ENCODE measurements at places on chromosomes 4 and X.

- DNase-seq = no peak
Observed at GRCh38 chr4:139672732-139673131, 7.1 kb downstream of the MGST2 start.

GRCh38 chrX:13043138-13043537 is 1.3 kb downstream of the FAM9C start:
- DNase-seq = no peak

DNA sequence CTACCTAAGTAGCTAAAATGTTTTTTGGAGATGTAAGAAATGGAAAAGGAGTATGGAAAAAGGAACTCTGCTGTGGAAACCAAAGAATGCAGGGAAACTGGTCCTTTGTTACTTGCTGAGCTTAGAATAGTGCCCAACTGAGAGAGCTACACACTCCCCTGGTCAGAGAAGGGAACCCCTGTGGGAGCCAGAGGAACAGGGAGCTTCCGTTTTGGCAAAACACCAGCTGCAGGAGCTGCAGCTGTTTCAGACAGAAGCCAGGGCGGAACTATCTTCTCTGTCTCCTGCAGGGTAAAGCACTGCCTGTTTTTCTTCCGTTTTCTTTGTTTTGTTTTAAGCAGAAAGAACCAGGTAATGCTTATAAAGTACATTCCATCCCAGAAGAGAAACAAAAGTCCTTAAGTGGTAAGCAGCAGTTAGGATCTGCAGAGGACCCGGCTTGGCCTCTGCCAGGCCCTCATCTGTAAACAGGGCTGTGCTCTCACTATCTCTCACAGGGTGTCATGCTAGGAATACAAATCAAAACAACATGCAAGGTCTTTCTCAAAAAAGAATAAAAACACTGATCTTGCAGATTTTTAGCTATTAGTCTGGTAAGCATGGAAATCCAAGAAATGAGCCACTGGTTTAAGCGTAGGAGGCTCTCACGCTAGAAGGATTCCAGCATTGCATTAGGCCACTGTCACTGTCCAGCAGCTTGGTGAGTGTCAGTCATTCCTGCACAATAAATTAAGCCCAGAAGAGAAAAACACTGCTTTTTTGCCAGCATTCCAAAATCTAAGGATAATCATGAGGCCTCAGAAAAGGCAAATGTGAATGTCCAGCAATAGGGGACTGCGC is 76.1 kb downstream of the CHST7 start:
- no peak for DNase-seq

DNA sequence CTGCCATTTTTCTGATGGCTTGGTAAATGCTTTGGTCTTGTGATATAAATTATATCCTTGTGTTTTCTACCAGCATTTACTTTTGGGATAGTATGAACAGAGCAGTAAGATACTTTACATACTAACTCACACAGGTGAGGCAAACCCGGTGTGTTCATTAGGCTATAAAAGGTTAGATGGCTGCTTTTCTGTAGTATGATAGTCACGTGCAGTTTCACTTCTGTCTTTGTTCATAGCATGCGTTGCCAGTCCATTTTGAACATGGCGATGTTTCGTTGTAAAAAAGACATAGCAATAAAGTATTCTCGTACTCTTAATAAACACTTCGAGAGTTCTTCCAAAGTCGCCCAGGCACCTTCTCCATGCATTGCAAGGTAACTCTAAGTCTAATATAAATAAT is 88.4 kb downstream of the KLHL8 start:
- DNase-seq = no peak

- DNase-seq = no peak
Observed at GRCh38 chrX:8728932-8729535, 2.9 kb downstream of the ANOS1 start.

- DNase-seq = no peak
Observed at GRCh38 chr4:3366893-3367775, 74.3 kb downstream of the RGS12 start.

- DNase-seq = no peak
Observed at GRCh38 chrX:108097380-108097779, 5.8 kb downstream of the ATG4A start.

- DNase-seq = no peak
Observed at GRCh38 chr4:73315091-73315490, 56.5 kb upstream of the ANKRD17 start.

DNA sequence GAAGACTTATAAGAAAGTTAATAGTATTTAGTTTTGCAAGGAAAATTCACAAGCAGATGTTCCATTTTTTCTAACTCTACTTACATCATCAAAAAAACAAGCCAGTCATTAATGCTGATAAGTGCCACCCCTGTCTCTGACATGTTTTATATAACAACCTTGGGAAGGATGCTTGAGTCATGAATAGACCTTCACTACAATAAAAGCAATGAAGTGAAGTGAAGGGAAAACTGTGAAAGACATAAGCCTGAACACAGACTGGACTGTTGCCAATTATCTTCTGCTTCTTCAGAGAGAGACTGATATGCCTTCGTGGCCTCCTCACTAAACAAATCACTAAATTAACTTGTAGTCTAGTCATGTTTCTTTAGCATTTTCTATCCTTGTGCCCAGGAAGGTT is 353.2 kb downstream of the PDHA2 start:
- no peak for DNase-seq

DNA sequence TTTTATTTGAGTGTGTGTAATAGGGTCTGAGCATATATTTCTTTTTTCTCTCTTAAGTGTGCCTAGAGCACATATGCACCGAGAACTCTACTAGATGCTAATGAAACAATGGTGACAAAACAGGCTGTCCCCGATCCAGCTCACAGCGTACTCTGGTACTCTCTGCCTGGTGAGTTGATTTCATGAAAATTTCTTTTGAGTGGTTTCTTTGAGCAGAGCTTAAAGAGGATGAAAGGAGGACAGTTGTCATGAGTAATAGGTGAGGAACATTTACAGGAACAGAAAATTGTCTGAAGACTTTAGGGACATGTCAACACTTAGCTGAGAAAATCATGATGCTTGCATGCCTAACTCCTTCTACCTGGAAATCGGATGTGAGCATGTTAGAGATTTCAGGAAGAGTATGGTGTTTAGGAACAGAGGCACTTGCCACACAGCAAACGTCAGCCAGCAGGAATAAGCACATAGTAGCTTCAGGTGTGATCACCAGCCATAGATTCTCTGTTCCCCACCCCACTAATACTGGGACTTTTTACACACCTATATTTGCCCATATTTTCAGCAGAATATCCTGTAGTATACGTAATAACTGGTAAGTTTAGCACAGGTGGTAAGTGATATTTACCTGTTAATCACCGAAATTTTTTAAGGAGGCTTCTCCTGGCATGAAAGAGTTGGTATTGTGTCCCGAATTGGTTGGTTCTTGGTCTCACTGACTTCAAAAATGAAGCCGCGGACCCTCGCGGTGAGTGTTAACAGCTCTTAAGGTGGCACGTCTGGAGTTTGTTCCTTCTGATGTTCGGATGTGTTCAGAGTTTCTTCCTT is 111.1 kb downstream of the ZNF330 start:
- no peak for DNase-seq

DNA sequence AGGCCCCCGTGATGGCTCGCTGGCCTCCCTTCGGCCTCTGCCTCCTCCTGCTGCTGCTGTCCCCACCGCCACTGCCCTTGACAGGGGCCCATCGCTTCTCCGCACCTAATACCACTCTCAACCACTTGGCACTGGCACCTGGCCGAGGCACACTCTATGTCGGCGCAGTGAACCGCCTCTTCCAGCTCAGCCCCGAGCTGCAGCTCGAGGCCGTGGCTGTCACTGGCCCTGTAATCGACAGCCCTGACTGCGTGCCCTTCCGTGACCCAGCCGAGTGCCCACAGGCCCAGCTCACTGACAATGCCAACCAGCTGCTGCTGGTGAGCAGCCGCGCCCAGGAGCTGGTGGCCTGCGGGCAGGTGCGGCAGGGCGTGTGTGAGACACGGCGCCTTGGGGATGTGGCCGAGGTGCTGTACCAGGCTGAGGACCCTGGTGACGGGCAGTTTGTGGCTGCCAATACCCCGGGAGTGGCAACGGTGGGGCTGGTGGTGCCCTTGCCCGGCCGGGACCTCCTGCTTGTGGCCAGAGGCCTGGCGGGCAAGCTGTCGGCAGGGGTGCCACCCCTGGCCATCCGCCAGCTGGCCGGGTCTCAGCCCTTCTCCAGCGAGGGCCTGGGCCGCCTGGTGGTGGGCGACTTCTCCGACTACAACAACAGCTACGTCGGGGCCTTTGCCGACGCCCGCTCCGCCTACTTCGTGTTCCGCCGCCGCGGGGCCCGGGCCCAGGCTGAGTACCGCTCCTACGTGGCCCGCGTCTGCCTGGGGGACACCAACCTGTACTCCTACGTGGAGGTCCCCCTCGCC is 3.0 kb downstream of the PLXNB3 start:
- no peak for DNase-seq

- DNase-seq = no peak
Observed at GRCh38 chr4:114653675-114654074, 55.1 kb downstream of the UGT8 start.

GRCh38 chr4:38611676-38612075 is 52.3 kb upstream of the KLF3 start:
- no peak for DNase-seq

- DNase-seq = no peak
Observed at GRCh38 chr4:145155268-145155870, 25.0 kb downstream of the OTUD4 start.

GRCh38 chr4:30536231-30536630 is 183.9 kb upstream of the PCDH7 start:
- DNase-seq = no peak

DNA sequence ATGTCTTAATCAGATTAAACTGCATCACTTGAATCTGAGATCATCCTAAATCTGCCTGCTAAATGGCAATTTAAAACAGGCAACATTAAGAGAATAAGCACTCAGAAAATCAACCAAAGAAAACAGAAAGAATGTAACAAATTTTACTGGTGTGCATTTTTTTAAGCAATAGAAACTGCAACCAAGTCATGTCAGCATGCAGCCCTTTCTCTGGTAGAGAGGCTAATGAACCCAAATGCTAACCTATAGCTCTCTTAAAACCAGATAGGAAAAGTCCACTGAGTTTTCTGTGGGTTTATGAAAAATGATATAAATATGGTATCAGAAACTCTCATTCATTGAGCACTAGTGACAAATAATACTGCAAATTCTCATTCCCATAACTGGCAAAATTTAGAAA is 35.6 kb downstream of the COL25A1 start:
- DNase-seq = no peak

GRCh38 chr4:153266988-153267387 is 62.7 kb downstream of the TRIM2 start:
- no peak for DNase-seq

GRCh38 chr4:121860121-121860520 is 10.2 kb downstream of the BBS7 start:
- no peak for DNase-seq

DNA sequence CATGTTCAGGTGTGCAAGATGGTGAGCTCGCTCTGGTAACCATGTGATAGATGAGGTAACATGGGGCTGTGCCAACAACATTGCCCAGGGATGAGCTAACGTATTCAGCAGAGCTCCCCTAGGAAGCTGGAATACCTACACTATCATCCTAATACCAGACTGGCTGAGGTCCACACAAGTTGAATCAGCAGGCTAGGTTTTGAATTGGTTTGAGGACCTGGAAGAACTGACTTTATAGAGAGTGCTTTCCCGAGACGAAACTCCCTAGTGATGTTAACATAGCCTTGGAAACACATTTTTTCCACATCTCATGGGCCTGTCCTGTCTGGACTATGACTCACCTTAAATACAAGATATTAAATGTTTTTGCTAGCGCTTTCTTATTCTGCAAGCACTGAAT is 56.7 kb downstream of the IGFBP7 start:
- no peak for DNase-seq

DNA sequence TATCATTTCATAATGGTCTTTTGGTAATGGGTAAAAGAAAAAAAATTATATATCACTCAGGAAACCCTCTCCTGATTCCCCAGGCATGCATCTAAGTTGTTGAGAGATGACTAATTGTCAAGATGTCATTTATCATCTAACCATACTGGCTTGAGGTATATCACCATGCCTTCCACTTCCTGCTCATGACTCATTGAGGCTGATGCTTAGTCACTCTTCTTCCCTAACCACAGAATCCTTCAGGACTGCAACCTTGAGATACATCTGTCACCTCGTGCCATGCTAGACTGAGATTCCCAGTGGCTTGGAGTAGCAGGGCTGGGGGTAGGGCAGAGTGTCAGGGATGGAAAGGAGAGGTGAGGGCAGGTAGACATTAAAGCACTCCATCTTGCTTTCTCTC is 782.5 kb upstream of the INTU start:
- no peak for DNase-seq

- DNase-seq = no peak
Observed at GRCh38 chr4:123553733-123554637, 157.4 kb downstream of the SPRY1 start.

DNA sequence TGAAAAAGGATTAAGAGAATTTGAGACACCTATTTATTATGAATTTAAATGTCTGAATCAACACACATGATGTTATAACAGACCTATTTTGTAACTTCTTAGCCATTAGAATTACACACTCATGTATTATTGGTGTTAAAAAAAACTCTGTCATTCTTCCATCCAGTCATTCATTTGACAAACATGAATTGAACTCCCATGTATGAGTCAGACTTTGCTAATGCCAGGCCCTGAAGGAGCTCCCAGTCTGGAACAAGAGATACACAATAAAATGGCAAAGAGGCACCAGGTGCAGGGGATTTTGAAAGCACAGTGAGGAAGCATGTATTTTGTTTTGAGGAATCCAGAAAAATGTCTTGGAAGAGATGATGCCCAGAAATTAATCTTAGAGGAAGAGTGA is 87.7 kb upstream of the EFHC2 start:
- no peak for DNase-seq

GRCh38 chr4:143017210-143017609 is 167.5 kb upstream of the USP38 start:
- no peak for DNase-seq

- no peak for DNase-seq
Observed at GRCh38 chrX:139201924-139202323, 328.6 kb upstream of the F9 start.

GRCh38 chr4:171524903-171525302 is 288.3 kb upstream of the GALNTL6 start:
- no peak for DNase-seq

GRCh38 chr4:6354119-6354518 is 84.5 kb downstream of the WFS1 start:
- DNase-seq = no peak

- DNase-seq = no peak
Observed at GRCh38 chrX:79169484-79169883, 25.0 kb downstream of the GPR174 start.

GRCh38 chrX:1725472-1725871 is 110.6 kb downstream of the ASMT start:
- no peak for DNase-seq

Measured in CD4-positive, alpha-beta T cell treated with Interleukin-6 at 100 ng/mL for 8 hours (primary cell).